ENCODE measurements at places on chromosomes 4 and X.
A peak's percentile ranks its signal among the peaks of the same experiment; 100 is the strongest.

GRCh38 chr4:74109870-74110605, 11.0 kb upstream of the CXCL2 start:
- DNase-seq: no peak

DNA sequence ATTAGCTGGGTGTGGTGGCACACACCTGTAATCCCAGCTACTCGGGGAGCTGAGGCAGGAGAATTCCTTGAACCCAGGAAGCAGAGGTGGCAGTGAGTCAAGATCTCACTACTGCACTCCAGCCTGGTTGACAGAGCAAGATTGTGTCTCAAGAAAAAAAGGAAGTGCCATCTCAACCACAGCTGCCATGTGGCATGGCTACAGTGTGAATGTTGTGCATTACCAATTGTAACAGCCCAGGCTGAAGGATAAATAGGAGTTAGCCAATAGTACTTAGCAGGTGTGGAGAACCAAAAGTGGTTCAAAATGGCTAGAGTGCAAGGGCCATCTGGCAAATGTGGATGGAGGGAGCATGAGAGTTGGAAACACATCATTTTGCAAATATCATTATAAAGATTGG, 28.9 kb downstream of the SLC25A5 start:
- no peak for DNase-seq

DNA sequence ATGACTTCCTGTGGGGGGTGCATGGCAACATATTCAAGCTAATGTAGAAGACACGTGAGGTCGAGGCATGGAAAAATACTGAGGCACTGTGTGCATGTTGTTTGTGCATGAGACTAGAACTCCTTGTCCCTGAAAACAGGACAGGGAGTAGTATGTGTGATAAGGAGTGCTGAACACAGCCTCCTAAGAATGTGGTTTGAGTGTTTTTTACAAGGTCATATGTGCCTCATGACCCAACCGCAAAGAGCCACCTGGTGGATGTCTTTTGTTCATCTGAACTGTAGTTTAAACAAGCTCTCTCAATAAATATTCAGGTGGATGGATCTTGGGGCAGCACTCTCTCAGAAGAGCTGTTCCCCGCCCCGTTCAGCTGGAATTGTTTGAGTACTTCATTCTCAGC, 226.6 kb downstream of the NLGN4X start:
- no peak for DNase-seq

DNA sequence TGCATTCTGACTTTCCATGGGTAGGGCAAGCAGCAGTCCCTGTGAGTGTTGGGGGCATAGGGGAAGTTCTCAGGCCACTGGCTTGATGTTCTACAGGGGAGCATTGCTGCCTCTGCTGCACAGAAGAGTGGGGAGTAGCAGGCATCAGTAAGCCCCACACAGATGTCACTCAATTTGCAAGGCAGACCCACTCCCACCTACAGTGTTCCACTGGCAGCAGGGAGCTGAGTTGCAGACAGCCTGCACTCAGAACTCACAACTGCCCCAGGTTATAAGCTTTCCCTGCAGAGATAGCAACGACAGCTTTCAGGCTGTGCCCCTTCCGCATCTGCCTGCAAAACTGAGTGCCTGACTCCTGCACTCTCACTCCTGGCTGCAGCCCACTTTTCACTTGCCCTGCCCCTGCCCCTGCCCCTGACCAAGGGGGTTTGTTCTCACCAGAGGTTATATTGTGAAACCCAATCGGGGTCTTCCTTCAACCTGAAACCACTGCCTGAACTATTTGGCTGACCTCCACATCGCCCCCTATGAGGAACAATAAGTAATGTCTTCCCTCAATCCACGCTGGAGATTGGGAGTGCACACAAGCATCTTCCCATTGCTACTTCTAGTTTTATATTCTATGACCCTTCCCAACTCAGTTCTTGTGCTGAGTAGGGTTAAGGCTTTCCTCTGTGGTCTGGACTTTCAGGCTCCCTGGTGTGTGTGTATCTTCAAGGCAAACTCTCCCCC, 227.4 kb upstream of the CXorf51B start:
- no peak for DNase-seq

DNA sequence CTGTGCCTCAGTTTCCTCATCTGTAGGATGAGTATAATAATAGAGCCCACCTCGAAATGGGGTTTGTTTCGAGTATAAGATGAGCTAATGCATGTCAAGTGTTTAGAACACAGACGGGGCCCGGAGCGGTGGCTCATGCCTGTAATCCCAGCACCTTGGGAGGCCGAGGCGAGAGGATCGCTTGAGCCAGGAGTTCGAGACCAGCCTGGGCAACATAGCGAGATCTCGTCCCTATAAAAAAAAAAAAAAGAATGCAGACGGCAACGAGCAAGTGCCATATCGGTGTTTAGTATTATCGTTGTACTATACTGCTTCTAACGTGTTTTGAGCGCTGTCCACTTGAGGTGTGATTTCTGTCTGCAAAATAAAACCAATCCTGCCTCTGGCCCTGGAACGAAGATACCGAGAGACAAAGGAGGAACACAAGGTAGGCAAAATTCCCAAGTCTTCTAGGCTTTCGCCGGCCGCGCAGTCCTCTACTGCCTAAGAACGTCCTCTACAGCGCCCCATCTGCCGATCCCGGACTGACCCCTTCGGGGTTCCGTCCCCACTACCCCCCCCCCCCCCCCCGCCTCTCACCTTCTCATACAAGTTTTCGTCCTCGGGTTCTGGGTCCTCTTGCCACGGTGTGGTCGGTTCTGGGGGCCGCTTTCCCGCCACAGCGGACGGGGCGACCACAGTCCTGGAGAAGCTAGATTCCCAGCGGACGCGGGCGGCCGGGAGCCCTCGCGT, 442 bp downstream of the NDUFB11 start:
- DNase-seq: peak; percentile 17

- no peak for DNase-seq
These were observed 17.6 kb upstream of the CC2D2A start for GRCh38 chr4:15451866-15452765.

DNA sequence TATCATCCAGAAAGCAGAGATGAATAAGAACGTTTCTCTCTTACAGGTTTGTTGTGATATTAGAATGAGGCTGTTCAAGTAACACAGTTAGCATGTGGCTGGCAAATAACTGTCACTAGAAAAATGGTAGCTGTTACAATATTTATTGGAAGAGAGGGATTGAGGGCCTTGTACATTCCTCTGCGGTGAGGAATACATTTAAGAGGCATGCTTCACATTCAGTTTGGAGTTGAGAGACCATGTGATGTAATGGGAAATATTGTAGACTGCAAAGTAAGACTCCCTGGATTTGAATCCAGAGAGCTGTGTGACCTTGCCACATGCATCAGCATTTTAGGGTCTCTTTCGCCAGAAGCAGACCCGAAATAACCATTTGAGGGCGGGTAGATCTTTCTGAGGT, 104.8 kb upstream of the KIT start:
- no peak for DNase-seq

- DNase-seq: no peak
These were observed 38.2 kb downstream of the TRPC3 start for GRCh38 chr4:121913667-121914066.

- DNase-seq: no peak
These were observed 22.0 kb downstream of the FAM133A start for GRCh38 chrX:93695981-93696380.

Data from NCI-H1105 (cell line).